ENCODE measurements at places on chromosomes 5 and 9.

GRCh38 chr5:55997742-55998351, 3.1 kb upstream of the IL6ST start:
- DNase-seq: no peak

DNA sequence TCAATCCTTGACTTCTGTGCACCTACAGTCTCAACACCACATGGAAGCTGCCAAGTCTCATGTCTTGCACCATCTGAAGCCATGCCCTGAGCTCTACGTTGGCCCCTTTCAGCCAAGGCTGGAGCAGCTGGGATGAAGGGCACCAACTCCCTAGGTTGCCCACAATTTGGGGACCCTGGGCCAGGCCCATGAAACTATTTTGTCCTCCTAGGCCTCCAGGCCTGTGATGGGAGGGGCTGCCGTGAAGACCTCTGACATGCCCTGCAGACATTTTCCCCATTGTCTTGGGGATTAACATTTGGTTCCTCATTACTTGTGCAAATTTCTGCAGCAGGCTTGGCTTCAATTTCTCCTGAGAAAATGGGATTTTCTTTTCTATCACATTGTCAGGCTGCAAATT, 285.1 kb downstream of the DTWD2 start:
- no peak for DNase-seq

- no peak for DNase-seq
These were observed 222.8 kb upstream of the PRDM9 start for GRCh38 chr5:23284656-23285055.

GRCh38 chr5:153534102-153534501, 43.6 kb downstream of the GRIA1 start:
- no peak for DNase-seq

DNA sequence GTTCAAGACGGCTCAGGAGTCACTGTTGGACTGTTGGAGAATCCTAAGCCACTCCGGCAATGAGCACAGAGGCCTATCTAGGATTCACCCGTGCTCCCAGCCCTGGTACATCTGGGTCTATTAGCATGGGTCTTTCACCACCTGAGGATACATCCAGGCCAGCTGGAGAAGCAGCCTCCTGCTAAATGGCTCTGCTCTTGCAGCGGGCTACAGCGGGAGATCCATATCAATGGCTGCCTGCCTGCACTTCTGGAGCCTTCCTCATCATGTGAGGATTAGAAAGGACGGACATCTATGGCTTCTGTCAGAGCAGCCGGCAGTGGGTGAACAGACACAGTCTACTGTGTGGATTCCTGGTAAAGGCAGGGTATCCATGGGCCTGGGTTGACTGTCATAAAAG, 357.4 kb downstream of the MLLT3 start:
- DNase-seq: no peak

GRCh38 chr5:148474025-148474511, 90.3 kb downstream of the FBXO38 start:
- no peak for DNase-seq

Data from forelimb muscle (tissue), 1 donor.